ENCODE measurements at places on chromosomes 12 and 14.

DNA sequence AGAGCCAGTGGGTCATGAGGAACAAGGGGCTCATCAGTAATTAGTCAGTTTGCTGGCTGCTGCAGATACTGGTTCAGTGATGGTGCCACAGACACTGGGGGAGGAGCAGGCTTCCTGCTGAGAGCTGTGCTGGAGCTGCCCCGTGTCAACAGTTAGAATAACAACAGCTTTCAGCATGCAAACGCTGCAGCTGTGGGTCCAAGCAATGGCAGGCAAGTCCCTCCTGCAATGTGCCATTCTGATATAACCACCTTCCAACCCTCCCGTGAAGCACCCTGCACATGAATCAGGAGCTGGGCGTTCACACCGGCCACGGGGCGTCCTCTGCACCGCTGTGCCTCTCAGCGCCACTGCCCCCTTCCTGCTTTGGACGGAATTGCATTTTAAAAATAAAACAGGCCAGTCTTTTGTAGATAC is 258.4 kb upstream of the SFSWAP start:
- DNase-seq: no peak

DNA sequence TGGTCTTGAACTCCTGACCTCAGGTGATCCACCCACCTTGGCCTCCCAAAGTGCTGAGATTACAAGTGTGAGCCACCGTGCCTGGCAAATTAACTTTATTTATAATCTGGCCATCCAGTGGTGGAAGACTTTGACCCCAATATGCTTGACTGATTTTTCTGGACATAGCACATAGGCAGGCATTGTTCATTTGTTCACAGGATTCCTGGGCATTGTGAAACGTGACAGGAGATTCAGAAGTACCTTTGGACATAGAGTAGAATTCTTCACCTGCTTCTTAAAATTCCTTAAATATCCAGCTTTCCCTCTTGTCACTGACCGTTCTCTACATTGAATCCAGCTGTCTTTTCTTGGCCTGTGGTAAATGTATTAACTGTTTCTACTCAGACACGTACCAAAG is 103.1 kb downstream of the SCN8A start:
- DNase-seq: no peak

DNA sequence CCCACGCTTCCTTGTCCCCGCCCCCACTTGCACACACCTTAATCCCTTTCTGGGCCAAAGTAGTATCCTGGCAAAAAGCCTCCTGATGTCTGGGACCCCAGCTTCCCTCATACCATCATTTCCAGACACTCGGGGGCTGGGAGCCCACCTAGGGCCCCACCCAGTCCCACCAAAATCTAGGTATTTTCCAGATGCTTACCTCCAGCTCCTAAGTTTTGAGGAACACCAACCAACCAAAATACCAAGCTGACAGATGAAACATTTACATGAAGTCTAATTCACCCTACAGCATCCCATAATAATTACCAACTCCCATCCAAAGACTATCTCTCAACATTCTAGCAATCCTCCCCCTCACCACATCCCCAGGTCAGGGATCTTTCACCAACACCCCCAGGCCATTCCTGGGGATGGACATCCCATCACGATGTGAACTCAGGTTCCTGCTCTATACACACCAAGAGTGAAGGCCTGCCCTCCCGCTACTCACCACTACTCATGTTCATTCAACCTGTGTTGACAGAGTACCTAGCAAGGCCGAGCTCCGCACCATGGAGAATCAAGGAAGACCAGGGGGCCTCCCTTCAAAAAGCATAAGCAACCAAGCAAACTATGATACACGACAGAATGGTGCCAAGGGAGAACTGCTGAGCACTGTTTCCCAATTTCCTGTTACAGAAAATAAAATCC is 1.6 kb upstream of the CHD4 start:
- no peak for DNase-seq

GRCh38 chr14:67749341-67750084 is 47.8 kb downstream of the RDH12 start:
- DNase-seq: no peak

DNA sequence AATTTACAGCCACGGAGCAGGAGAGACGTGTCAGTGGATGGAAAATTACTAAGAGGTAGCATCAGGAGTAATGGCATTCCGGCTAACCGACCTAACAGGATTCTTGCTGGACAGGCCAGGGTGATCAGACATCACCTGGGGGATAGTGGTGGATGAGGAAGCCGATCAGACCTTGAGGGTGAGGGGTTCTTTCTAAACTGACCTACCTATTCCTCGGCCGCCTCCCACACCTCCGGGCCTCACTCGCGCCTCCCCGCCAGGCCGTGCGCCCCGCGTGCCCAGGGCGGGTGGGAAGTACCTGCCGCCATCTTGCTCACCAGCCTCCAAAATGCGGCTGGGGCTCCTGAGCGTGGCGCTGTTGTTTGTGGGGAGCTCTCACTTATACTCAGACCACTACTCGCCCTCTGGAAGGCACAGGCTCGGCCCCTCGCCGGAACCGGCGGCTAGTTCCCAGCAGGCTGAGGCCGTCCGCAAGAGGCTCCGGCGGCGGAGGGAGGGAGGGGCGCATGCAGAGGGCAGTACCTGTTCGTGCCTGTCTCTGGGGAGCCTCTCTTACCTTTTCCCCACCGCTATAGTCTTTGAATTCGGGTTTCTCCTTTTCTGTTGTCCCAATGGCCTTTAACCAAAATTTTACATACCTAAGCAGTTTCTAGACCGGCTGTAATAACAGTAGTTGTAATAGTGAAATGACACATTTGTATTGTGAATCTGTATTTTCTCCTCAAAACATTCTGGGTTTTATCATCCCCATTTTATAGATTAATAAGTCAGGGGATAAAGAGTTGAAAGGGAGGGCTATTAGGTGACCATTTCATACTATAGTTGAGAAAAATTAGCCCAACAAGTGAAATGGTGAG is at the start of gene TMPRSS12:
Gene TMPRSS12, plus strand, starts transcription at position 290 of the 857 bp plus-strand sequence. Its CDS starts 39 bp downstream, at position 329.
- no peak for DNase-seq

GRCh38 chr12:27237790-27238771 is 6.0 kb upstream of the STK38L start:
- DNase-seq: no peak

GRCh38 chr12:54890339-54890738 is 36.0 kb downstream of the MUCL1 start:
- DNase-seq: no peak

- DNase-seq: no peak
Observed at GRCh38 chr14:105783707-105784106, 257.3 kb downstream of the TMEM121 start.

DNA sequence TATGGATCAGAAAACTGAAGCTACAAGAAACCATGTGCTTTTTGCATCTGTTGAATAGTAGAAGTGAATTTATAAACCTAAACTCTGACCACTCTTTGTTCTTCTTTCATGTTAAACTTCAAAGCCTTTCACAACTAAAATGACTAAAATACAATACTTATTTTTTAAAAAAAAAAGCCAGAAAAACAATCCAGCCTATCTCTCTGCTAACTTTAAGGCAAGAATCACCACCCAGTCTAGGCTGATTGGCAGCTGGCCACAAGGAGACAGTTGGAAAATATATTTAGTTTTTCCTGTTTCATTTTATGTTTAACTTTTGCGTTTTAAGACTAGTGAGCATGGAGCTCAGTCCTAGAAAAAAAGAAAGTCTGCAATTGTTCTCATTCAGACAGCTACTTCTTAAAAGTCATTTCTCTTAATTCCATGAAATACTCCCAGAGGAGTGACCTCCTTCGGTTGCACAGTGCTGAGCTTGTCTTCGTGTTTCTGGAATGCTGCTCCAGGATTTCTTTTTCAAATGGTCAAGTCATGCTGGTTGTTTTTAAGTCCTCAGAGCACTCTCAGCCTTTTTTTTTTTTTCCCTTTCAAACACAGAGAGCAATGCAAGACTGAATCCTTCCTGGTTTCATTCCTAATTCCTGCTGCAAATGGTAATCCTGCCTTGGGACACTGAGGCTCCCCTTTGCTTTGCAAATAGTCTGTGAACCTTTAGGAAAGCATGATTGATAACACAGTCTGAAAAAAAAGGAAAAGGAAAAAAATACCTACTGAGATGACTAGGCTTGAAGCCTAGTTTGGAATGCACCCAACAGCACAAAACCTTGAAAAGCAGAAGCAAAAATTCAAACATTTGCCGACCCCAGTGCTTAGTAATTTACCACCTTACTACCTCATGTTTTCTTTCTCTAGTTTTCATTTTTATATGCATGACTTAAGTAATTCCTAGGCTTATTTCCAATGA is 233.3 kb upstream of the DAAM1 start:
- no peak for DNase-seq

- DNase-seq: no peak
Observed at GRCh38 chr12:115898670-115899069, 378.8 kb downstream of the MED13L start.

- DNase-seq: no peak
Observed at GRCh38 chr12:24562771-24563431, 386.0 kb downstream of the BCAT1 start.

DNA sequence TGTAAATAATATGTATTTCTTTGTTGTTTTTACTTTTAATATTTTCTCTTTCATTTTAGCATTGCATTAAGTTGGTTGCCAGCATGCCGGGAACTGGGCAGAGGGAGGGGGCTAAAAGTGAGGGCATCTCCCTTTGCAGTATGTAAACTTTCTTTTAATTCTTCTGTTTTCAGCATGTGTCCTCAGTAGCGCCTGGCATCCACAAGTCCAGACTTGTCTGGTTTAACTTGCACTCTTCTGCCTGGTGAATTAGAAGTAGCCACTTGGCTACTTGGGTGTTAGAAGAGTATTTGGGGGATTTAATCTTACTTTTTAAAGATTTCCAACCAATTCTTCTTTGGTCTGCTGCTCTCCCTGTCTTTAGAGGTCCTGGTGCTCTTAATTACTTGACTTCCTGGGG is 117.2 kb upstream of the SCAF11 start:
- DNase-seq: no peak

GRCh38 chr12:127998988-127999387 is 268.0 kb upstream of the TMEM132C start:
- DNase-seq: no peak

DNA sequence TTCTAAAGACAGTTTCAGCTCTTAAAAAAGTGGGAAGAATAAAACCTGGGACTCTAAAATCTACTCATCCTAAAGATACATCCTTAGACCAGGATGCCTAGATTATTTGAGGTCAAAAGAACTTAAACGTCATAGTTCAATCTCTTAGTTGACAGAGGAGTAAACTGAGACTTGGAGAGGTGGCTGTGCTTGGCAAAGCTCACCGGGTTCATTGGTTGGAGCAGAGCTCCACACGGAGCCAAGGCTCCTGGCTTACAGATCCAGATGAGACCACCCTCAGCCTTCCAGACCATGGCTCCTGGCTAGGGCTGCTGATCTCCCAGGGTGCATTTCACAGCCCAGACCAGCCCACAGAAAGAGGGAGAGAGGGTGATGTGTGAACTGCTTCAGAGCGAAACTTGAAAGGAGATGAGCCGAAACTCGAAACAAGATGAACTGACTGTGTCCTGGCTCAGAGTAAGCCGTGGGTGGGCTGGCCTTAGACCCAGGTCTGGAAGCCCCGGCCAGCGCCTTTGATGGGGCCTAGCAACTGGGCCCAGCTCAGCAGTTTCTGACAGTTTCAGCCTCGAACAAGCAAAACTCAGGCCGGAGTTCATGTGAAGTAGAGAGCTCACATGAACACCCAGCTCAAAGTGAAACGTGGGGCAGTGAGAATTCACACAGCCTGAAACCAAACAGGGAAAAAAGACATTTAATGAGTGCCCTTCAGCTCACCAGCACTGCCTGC is 1044.8 kb downstream of the BCL11B start:
- no peak for DNase-seq

GRCh38 chr14:30994681-30995620 is 30.5 kb upstream of the AP4S1 start:
- DNase-seq: no peak

DNA sequence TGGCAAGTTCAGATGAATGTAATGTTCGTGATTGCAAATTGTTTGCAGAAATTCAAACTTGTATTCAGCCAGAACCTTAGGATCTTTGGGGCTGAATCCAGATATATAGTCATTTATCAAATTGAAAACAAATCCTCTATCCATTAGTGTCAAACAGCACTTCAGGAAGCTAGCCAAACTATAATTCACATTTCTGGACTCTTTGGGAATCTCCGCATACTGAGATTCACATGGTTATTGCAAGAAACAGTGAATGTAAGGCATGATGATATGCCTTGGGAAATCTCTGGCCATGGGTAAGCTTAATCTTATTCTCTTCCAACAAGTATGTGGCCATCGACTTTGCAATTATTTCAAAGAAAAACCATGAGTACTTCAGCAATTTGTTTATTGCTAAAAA is 98.5 kb downstream of the KLHL28 start:
- DNase-seq: no peak

GRCh38 chr14:89283327-89284060 is 133.5 kb downstream of the FOXN3 start:
- no peak for DNase-seq

DNA sequence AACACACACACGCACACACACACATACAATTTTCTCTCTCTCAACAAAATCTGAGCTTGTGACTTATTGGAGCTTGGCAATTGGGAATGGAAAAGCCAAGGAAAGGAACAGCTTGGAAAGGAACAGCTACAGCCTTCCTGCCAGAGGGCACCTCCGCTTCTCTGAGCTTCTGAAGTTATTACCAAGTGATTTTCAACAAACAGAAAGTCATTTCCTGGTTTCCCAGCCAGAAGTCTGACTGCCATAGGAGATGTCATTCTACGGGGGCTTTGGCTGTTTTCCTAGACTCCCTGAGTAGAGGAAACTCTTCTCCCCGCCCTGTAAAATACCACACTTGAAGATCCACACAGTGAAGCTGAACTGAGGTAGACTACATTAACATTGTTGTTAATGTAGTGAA is 198.3 kb downstream of the CFAP54 start:
- no peak for DNase-seq

- no peak for DNase-seq
Observed at GRCh38 chr12:106999446-106999845, 12.5 kb upstream of the MTERF2 start.

- DNase-seq: no peak
Observed at GRCh38 chr12:123546281-123546680, 12.8 kb upstream of the RILPL1 start.

- no peak for DNase-seq
Observed at GRCh38 chr12:120276734-120277133, 11.2 kb upstream of the PXN start.
